Left kidney (tissue), 8 donors: ENCODE measurements at places on chromosomes 13 and 19.

- peak; percentile 34 for DNase-seq
Observed at GRCh38 chr19:4831304-4831978, at the start of gene TICAM1. Gene TICAM1, minus strand, starts transcription at chr19:4831712. Its CDS starts 13,335 bp downstream, at chr19:4818377.

GRCh38 chr19:41398050-41398418 is 416 bp downstream of the BCKDHA start:
- no peak for DNase-seq

DNA sequence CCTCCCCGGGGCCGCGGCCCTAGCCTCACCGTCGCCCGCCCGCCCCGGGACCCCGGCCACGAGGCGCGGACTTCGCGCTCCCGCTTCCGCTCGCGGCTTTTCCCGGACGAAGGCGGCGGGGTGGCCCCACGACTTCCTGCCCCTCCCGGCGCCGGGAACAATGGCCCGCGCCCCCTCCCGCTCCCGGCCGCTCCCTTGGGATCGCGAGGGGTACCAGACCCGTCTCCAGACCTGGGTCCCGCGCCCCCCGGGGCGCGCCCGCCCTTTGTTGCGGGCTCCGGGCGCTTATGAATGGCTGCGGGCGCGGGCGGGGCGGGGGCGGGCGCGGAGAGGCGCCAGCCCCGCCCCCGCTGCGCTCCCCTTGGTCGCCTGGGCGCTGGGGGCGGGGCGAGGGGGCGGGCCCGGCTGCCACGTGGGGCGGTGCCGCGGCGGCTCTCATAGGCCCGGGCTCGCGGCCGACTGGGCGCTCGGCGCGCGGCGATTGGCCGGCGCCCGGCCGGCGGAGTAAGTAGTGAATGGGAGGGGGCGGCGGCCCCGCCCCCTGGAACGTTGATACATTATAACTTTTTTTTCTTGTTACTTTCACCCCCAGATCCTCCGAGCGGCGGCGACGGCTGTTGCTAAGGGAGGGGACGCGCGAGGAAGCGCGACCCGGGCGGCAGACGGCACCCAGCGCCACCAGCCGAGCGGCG is 1.1 kb downstream of the MIDN start:
- peak; percentile 97 for DNase-seq

GRCh38 chr13:79406597-79406908 is 498 bp upstream of the RBM26 start:
- DNase-seq: no peak

DNA sequence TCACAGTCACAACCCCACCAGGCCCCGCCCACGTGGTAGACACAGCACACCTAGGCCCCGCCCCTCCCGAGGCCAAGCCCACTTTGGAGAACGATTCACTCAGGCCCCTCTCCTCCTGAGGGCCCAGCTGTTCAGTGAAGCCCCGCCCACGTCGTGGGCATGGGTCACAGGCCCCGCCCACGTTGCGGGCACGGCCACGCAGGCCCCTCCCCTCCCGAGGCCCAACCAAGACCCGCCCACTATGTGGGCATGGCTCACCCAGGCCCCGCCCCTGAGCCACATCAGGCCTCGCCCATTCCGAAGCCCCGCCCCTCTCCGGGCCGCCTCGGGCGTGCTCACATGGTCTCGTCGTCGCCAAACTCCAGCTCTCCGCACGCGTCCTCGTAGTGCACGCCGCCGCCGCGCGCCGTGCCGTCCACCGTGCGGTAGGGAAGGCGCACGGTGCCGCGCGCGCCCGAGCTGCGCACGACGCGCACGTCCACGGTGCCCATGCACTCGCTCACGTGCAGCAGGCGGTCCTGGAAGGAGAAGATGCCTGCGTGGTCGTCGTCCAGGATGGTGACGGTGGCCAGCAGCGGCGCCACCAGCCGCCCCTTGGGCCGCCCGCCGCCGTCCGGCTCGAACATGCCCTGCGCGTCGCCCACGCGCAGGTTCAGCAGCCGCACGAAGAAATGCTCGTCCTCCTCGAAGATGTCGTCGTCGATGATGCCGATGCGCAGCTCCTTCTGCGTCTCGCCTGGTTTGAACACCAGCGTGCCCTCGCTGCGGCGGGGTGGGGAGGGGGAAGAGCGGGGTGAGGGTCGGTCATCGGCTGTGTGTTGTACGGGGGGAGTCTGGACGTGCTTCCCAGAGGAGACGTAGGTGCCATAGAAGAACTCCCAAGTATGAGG is 24.0 kb downstream of the SLC8A2 start:
- no peak for DNase-seq

GRCh38 chr19:46355234-46356148 is 8.6 kb downstream of the PPP5C start:
- DNase-seq: no peak

DNA sequence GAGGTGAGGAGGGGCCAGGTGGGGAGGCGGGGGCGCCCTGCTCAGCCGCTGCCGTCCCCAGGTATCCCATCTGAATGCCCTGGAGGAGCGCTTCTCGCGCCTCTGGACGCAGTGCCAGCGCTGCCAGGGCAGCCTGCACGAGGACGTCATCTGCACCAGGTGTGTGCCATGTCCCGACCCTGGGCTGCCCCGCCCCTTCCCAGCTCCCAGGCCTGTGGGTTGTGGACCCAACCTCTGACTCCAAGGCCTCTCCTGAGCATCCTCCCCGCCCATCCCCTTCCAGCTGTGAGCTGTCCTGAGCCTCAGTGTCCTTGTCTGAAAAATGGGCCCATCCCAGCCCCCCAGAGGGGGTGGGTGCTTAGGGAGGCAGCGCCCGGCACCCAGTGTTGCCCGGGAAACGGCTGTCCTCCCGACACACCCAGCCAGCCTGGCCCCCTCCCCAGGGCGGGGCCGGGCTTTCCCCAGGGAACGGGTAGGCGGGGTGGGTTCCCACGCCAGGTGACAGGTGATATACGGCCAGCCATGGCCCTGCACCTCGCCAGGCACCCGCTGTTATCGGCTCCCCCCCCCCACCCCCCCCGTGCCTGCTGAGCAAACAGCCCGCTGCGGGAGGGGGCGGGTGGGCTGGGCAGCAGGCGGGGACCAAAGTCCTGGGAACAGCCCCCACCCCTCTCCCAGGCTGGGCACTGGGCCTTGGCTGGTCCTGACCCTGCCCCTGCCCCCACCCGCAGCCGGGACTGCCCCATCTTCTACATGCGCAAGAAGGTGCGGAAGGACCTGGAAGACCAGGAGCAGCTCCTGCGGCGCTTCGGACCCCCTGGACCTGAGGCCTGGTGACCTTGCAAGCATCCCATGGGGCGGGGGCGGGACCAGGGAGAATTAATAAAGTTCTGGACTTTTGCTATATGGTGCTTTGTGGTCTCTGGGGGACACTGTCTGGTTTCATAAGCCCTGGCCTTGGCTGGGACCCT is 1.3 kb upstream of the SPIB start:
- no peak for DNase-seq

GRCh38 chr19:38455031-38455430 is 21.5 kb downstream of the RYR1 start:
- peak; percentile 67 for DNase-seq

GRCh38 chr19:19554074-19555023 is 16.3 kb downstream of the CILP2 start:
- no peak for DNase-seq

- DNase-seq: peak; percentile 79
Observed at GRCh38 chr13:43307921-43308433, 284.6 kb downstream of the DNAJC15 start.

DNA sequence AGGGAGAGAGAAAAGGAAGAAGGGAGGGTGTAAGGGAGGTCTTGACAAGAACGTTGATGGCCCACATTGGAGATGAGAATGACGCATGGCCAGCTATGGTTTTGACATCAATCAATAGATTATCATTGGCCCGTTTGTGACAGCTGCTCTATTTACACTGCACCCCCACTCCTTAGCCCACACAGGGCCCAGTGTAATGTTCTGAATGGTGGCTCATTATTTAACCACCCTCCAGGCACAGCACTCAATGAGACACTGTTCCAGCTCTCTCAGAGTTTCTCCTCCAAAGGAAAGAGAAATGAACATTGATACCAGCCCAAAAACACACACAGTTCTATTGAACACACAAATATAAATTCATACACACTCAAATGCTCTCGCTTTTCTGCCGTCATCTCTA is 173.0 kb upstream of the IPO5 start:
- no peak for DNase-seq

- no peak for DNase-seq
Observed at GRCh38 chr13:23231241-23231640, 50.5 kb downstream of the SGCG start.

DNA sequence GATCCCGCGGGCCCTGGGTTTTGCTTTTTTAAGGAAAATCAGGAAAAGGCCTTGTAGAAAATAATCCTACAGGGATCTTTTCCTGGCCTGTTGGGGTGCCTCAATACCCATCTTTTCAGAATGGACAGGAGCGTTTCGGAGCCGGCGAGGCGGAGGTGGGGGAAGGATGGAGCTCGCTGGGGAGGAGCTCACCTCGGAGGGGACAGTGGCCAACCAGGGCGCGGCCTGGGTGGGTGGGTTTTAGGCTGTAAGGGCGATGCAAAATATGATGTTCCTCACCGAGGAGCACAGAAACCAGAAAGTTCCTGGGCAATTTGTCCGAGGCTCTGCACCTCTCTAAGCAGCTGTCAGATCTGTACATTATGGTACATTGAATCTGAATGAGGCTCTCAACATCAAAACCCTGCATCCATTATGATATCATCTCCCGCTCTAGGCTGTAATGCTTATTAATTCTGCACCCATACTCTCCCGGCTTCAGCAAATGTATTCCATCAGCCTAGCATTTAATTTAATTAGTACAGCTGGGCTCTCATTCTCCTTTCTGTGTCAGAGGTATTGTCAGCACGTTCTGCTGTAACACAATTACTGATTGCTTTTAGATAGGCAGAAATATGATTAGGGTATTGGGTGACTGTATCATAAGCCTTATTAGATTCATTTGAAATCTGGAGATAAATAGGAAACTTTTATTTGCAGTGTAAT is 90.3 kb upstream of the SOX1 start:
- DNase-seq: no peak

DNA sequence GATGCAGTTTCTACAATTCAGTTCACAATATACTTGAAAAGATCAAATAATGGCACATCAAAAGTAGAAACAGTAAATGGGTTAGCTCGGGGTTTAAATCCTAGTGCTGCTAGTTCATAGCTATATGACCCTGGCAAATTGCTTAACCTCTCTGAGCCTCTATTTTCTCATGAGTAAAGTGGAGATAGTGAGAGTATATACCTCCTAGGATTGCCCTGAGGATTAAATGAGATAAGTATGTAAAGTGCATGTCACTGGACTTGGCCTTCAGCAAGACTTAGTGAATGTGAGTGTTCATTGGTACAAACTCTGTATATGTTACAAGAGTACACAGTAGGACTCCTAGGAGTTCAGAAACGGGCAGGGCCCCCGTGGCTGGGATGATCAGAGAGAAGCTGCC is 248.3 kb downstream of the DLEU7 start:
- no peak for DNase-seq

- DNase-seq: no peak
Observed at GRCh38 chr13:60572003-60572798, 175.2 kb downstream of the TDRD3 start.

- no peak for DNase-seq
Observed at GRCh38 chr13:79593641-79594275, 112.8 kb downstream of the NDFIP2 start.

- no peak for DNase-seq
Observed at GRCh38 chr13:59898066-59898465, 265.7 kb downstream of the DIAPH3 start.

DNA sequence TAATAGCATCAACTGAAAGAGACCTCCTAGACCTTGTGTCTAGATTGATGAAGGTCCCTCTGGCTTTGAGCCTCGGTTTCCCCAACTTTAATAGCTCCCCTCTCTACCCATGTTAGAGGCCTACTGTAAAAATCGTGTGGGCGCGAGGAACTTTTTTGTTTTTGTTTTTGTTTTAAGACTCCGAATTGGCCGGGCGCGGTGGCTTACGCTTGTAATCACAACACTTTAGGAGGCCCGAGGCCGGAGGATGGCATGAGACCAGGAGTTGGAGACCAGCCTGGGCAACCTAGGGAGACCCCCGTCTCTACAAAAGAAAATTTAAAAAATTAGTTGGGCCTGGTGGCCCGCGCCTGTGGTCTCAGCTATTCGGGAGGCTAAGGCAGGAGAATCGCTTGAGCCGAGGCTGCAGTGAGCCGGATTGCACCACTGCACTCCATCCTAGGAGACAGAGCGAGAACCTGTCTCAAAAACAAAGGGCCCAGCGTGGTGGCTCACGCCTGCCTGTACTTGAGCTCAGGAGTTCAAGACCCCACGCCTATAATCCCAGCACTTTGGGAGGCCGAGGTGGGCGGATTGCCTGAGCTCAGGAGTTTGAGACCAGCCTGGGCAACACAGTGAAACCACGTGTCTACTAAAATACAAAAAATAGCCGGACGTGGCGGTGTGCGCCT is 858 bp upstream of the PPP6R1 start:
- DNase-seq: no peak

DNA sequence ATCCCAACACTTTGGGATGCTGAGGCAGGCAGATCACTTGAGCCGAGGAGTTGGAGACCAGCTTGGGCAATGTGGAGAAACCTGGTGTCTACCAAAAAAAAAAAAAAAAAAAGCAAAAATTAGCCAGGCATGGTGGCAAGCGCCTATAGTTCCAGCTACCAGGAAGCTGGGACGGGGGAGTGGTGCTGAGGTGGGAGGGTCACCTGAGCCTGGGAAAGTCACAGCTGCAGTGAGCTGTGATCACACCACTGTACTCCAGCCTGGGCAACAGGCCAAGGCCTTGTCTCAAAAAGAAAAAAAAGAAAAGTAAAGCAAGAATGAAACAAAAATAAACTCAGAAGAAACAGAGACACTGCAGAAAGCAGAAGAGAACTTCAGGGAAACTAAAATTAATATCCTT is 31.6 kb downstream of the MTRF1 start:
- DNase-seq: peak; percentile 19

DNA sequence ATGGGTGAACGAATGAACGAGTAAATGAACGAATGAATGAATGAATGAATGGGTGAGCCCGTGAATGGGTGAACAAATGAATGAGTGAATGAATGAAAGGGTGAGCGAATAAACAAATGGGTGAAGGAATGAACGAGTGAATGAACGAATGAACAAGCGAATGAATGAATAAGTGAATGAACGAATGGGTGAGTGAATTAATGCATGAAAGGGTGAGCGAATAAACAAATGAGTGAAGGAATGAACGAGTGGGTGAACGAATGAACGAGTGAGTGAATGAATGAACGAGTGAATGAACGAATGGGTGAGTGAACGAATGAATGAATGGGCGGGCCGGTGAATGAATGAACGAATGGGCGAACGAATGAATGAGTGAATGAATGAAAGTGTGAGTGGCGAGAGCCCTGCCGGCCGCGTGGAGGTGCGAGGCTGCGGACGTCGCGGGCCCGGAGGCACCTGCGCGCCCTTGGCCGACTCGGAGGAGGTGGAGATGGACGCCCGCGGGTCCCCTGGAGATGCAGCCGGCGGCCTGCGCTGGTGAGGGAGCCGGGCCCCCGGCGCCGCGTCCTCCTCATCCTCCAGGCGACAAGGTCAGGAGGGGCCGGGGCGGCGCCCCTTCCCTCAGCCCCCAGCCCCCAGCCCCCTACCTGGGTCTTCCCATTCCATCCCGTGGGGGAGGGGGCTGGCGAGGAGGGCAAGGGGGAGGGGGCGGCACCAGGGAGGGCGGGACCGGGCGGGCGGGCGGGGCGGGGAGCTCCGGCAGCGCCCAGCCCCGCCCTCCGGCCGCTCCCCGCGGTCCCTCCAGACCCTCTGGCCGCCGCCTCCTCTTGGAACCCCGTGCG is 15.4 kb downstream of the ANKRD24 start:
- no peak for DNase-seq
